ENCODE measurements at places on chromosomes 1 and 21.

DNA sequence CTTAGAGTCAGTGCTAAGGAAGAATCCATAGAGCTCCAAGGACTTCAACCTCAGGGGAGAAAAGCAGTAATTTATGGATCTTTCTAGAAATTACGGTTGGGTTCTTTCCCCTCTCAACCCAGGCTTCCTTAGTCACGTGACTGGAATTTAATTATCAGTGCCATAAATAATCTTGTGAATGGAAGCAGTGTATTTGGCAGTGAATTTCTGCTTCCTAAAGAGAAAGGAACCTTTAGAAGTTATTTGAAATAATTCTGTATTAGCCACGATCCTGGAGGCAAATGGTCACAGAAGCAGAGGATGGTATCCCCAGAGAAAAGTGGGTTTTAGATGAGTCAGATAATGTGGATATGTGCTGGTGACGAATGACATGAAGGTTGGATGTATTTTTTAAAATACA is 89.6 kb downstream of the NFIA start:
- DNase-seq: no peak

DNA sequence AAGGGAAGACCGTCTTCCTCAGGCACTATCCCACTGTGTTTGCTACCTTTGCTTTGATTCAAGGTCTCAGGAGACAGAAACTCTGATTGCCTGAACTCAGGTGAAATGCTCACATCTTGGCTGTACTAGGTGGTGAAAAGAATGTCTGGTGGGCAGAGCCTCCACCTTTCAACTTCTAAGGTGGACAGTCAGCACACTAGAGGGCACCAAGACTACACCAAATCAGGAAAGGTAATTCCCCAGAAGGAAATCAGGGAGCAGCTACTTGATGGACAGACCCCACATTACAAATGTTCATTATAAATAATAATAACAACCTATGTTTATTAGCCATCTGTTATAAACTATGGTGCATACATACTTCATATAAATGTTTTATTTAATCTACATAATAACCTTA is 220.9 kb downstream of the ATG4C start:
- no peak for DNase-seq

- DNase-seq: no peak
These were observed 244.6 kb downstream of the COL11A1 start for GRCh38 chr1:102863704-102864103.

DNA sequence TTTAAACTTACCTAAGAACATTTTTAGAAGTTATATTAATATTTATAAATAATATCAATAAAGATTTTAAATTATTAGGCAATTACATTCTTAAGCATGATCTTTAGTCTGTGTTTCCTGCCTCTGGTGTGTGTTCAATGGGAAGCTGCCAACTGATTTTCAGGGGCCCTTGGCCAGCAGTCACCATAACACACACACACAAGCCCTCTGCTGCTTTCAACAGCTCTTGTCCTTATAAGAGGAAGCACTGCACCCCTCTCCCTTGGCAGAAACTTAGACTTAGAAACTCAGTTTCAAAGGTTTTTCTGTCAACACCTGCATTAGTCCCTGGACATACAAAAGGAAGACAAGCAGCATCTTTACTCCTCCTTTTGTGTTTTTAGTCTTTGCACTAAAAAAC is 81.4 kb downstream of the VAV3 start:
- no peak for DNase-seq

- DNase-seq: no peak
These were observed 28.5 kb upstream of the EEIG2 start for GRCh38 chr1:108531444-108531843.

- no peak for DNase-seq
These were observed 6.3 kb upstream of the ADAMTS5 start for GRCh38 chr21:26973226-26973625.

DNA sequence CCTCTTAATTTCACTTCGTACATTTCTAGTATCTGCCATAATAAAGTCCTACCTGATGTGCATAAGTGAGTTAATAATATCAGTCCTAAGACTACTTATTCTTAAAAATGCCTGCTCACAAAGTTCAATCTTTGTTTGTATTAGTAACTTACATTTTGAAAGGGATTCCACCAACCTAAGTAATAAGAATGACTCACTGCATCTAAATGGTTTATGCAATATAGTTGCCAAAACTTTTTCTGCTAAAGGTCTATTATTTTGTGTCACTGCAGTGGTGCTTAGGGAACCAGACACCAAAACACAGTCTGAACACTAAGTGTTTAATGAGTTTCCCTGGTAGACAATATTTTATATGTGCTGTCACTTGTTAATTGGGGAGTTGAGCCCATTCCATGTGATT is 1.8 kb downstream of the ZNF669 start:
- DNase-seq: no peak

DNA sequence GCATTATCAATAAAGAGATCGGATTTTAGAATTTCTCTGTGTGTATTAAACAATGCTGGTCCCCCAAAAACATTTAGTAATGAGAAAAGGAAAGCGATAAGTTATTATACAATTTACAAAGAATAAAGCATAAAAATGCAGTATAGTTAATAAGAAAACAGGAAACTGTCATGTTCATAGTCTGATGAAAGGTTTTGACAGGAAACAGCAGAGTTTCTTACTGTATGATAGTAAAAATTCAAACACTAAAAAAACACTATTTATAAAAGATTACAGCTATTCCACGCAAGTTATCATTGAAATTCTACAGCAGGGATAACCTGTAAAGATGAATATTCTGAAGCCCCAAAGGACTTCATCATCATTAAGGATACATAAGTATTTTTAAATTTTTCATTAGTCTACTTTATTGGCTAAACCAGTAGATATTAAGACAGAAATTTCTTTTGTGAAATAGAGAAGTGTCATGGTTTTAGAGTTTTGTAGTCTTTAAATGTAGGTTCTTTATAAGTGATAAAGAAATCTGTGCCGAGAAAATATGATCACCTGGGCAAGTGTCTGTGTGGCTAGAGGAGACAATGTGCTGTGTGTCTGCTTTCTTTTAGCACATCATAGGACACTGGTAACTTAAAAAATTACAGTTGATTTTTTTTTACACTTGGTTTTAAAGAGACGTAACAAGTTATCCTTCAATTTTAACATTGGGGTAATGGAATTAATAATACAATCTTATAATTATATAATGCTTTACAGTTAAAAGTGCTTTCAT is 49.7 kb upstream of the GFI1 start:
- no peak for DNase-seq

Measured in LNCaP clone FGC (cell line).